NCI-H345 (cell line): ENCODE measurements at places on chromosomes 5 and 9.

- DNase-seq: no peak
These were observed 380.1 kb upstream of the NUDT12 start for GRCh38 chr5:103942587-103943186.

DNA sequence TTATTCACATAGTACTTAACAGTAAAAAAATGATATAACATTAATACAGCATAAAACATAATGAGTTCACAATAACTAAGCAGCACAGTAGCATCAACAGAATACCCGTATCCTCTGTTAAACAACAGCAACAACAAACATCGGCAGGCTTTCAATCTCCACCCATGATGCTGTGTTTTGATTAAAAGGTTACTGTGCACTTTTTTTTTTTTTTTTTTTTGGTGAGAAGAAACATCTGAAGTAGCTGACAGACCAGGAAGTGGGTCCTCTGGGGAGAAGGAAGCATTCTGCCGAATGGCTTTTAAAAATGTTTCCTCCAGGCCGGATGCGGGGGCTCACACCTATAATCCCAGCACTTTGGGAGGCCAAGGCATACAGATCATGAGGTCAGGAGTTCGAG lies 282.3 kb downstream of the EPB41L4A start:
- DNase-seq: no peak

DNA sequence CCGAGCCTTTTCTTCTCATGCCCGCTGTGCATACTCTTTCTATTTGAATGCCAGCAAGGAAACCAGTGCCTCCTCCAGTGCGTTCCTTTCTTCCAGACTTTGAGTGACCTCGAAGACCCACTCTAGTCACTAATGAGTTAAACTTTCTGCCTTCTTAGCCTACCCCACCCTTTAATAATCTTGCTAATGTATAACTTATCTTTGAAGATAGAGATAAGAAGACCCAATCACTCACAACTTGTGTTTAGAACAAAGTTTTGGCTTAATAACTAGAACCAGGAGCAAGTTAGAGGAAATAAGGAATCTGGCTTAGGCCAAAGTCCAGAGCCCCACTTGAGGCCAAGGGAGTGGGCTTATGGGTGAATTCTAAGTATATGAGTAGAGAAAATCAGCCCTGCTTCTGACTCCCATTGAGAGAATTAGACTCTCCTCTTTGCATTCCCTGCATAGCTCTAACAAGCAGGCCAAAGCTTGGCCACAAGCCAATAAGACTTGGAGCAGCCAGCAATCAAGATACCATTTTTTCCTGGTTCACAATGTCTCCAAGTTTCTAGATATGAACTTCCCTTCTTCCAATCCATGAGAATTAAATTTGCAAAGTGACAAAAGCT lies 181.5 kb upstream of the PIK3R1 start:
- no peak for DNase-seq

DNA sequence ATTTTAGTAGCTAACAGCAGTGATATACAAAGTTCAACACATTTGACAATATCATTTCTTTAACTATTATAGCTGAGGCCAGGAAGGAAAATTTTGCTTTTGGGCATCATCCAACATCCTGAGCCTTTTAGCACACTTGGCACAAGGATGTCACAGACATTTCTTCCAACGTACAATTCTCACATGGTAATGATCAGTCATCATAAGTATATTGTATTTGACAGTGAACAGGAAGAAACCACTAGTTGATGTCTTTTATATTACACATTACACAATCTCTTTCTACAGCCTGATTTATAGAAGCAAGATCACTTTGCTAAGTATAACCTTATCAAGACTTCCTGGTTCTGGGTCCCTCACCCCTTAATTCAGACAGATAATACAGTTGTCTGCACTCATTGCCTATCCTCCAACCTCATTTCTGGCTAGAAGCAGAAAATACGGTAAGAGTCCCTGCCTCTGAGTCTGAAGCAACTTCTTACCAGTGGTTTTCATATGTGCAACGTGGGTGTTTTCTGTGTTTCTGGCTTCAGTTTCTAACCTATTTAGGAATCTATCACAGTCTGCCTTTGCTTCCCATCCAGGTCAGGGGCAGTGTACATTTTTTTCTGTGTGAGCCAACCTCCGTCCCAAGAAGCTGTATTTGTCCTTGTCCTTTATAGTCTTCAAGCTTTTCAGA lies 167.8 kb downstream of the PAM start:
- DNase-seq: no peak

GRCh38 chr9:116234081-116234480 lies 80.5 kb downstream of the PAPPA start:
- DNase-seq: no peak

DNA sequence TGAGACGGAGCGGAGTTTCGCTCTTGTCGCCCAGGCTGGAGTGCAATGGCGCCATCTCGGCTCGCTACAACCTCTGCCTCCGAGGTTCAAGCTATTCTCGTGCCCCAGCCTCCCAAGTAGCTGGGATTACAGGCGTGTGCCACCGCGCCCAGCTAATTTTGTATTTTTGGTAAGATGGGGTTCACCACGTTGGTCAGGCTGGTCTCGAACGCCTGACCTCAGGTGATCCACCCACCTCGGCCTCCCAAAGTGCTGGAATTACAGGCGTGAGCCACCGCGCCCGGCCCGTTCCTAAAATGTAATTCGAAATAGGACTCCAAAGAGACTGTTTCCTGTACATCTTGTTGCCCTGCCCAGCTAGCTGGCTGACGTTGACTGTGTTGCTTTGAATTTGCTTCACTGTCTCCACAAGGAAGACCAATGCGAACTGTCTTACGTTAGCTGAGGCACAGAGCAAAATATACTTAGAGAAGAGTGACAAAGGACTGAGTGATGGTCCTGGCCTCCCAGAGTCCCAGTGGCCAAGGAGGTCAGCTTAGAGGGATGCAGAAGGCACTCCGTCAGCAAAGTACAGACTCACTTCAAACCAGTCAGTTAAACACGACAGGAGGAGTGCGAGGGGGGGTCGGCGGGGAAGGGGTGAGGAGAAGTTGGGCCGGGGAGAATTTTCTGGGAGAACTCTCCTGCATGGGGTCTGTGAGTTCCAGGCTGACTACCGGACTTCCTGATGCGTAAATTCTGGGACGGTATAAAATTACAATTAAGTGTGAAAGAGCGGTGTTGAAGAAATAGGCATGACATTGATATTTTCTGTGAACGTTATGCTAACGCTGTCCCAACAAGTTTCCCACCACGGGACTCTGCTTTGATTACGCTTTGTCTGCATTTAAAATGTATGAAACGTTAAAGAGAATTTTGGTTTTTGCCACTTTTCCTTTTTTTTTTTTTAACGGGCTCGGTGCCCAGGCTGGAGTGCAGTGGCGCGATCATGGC lies 6.8 kb upstream of the TRIM41 start:
- DNase-seq: no peak

DNA sequence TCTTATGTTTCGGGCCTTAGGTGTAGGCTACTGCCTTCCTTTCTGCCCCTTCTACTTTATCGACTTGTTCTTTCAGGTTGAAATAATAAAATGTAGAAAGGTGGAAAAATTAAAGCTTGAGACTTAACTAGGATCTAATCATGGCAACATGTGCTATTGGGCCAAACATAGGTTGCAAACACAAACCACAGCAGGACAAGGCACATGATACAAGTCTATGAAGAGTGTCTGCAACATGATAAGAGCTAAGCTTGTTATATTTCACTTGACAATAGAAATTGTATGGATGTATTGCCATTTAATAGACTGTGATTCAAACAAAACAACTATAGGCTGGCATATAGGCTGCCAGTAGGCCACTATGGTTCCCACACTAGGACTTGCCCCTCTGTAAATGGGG lies 1.7 kb upstream of the ERAP2 start:
- DNase-seq: no peak

GRCh38 chr9:135291165-135291564 lies 188.4 kb upstream of the PPP1R26 start:
- DNase-seq: no peak

GRCh38 chr9:125681657-125682056 lies 25.4 kb downstream of the MAPKAP1 start:
- DNase-seq: no peak

DNA sequence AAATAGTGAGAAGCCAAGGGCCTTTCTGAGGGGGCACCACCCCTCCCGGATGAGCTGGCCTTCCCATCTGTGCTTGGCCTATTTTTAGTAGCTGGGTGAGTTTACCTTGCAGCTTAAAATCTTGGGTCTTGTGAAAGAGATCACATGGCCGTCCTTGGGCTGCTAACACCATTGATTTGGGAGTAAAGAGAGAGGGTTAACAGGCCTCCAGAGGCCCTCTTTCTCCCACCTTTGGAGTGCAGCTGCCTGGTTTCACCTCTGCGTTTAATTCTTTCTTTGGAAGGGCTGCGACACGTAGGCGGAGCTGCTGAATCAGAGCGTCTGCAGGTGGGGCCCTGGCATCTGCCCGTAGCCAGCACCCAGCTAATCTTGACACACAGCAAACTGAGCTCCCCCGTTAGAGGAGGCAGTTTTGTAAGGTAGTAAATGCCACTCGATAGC lies 12.8 kb downstream of the OLFM1 start:
- peak; percentile 50 for DNase-seq

GRCh38 chr9:16521868-16522411 lies 348.5 kb downstream of the BNC2 start:
- no peak for DNase-seq
